ENCODE measurements at places on chromosomes 11 and 22.

GRCh38 chr11:64845129-64845775 is 799 bp upstream of the CDC42BPG start:
- DNase-seq: no peak

- DNase-seq: no peak
These were observed 18.5 kb upstream of the FEZ1 start for GRCh38 chr11:125514336-125515101.

- no peak for DNase-seq
These were observed 70.4 kb upstream of the SHISAL1 start for GRCh38 chr22:44383064-44383575.

- no peak for DNase-seq
These were observed 162.3 kb downstream of the FBXO7 start for GRCh38 chr22:32636884-32637283.

GRCh38 chr22:19974935-19975706 is 33.5 kb upstream of the TXNRD2 start:
- peak; percentile 75 for DNase-seq

- DNase-seq: no peak
These were observed 7.3 kb downstream of the CERK start for GRCh38 chr22:46730568-46731245.

DNA sequence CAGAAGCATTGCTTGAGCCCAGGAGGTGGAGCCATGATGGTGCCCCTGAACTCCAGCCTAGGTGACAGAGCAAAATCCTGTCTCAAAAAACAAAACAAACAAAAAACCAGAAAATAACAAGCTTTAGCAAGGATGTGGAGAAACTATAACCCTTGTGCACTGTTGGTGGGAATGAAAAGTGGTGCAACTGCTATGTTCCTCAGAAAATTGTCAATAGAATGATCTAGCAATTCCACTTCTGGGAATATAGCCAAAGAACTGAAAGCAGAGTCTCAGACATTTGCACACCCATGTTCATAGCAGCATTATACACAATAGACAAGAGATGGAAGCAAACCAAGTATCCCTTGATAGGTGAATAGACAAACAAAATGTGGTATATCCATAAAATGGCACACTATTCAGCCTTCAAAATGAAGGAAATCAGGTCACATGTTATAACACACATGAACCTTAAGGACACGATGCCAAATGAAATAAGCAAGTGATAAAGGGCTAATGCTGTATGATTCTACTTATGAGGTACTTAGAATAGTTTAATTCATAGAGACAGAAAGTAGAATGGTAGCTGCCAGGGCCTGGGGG is 15.9 kb downstream of the KLHL22 start:
- DNase-seq: no peak

DNA sequence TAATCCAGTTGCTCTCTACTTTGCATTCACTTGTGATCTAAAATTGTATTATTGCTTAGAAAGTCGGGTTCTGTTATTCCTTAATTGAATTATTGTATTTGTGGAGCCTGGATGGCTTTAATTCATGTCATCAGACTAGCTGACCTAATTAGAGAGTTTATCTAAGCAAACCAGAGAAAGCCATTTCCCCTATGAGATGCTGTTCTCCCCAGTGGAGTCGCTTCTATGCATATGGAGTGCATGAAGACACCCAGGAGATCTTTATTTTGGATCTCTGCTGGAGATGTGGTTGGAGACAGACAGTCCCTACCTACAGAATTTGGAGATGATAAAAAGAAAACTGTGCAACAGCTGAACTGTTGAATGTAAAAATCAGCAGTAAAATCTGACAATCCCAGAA is 45.2 kb upstream of the MYO18B start:
- DNase-seq: no peak

DNA sequence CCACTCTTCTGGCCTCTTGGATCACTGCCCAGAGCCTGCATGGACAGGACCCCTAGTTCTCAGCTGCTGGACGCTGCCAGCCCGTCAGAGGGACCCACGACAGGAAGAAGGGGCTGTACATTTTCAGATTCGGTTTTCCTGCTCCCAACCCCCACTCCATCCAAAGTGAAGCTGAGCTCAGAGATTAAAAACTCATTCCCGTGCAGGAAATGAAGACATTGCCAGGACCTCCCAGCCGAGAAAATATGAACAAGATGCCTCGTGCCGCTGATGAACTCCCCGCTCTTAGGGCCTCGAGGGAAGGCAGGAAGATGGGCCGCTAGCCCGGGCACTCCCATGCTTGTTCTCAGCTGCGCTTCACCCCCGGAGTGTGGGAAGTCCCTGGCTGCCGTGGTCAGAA is 36.1 kb downstream of the RPUSD4 start:
- DNase-seq: no peak

DNA sequence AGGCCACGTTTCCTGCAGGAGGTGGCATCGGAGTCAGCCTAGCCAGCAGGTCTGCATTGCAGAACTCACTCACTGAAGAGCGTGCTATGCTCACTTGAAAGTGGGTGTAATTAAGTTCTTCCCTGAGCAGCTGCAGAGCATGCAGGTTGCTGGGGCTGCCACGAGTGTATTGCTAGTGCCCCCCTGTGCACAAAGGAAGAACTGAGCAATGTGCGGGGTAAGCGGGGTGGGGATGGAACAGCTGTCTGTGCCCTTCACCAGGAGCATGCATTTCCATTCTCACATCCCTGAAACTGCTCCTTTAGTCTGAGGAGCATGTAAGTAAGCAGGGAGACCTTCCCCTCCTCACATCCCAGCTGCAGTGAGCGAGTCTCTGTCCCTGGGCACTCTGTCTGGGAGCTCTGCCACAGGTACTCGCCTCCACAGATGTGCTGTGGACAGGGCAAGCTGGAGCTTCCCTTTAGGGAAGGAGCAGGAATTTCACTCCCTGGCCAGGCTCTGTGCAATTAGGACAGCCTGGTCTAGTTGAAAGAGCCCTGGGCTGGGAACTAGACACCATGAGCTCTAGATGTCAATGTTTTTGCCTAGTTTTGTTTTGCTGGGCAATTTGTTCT is 1031.8 kb downstream of the NTM start:
- peak; percentile 89 for DNase-seq

- no peak for DNase-seq
These were observed 8.4 kb upstream of the MMP12 start for GRCh38 chr11:102883141-102883540.

- peak; percentile 56 for DNase-seq
These were observed 15.0 kb downstream of the RHOD start for GRCh38 chr11:67071420-67072284.

GRCh38 chr22:34687116-34687515 is 378.8 kb upstream of the ISX start:
- DNase-seq: no peak

DNA sequence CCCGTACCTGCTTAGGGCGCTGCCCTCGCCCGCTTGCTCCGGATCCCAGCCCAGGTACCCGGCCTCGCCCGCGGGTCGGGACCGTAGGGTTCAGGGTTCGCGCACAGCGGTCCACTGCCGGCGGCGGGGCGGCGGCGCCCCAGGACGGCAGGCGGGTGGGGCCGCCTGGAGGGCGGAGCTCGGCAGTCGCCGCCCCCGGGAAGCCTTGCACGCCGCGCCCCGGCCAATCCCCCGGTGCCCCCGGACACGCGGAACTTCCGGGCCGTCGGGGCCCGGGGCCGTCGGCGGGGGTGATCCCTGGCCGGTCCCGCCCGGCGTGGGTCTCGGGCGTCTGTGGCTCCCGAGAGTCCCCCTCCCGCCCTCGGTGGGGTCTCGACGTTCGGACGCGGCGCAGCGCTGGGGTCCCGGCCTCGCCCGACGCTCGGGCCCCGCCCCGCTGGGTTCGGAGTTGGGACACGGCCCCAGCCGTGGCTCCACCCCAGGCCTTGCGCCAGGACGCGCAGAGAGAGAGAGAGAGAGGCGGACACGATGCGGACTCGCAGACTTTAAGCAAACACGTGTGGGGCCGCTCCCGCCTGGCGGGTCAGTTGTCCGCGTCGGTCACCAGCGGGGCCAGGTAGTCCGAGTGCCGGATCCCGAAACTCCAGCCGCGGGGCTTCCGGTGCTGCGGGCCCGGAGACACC is at the start of gene TYMP:
Gene TYMP, minus strand, starts transcription at position 116 of the 683 bp plus-strand sequence. CDS start 303 bp downstream, outside the sequence.
- DNase-seq: no peak

DNA sequence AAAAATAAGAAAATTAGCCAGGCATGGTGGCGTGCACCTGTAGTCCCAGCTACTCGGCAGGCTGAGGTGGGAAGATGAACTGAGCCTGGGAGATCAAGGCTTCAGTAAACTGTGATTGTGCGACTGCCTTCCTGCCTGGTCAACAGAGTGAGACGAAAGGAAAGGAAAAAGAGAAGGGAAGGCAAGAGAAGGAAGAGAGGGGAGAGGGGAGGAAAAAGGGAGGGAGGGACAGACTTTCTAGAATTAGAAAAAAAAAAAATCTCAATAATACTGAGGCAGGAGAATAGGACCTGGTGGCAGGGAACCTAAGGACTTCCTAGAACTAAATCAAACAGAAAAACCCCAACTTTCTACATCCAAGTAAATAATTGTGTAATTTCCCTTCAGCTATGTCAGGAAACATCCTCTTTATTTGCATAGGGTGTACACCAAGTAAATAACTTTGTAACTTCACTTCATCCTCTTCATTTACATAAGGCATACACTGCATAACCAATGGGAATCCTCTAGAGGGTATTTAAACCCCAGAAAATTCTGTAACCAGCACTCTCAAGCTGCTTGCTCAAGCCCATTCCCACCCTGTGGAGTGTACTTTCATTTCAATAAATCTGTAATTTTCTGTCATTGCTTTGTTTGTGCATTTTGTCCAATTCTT is 8.7 kb downstream of the SBF2 start:
- no peak for DNase-seq

DNA sequence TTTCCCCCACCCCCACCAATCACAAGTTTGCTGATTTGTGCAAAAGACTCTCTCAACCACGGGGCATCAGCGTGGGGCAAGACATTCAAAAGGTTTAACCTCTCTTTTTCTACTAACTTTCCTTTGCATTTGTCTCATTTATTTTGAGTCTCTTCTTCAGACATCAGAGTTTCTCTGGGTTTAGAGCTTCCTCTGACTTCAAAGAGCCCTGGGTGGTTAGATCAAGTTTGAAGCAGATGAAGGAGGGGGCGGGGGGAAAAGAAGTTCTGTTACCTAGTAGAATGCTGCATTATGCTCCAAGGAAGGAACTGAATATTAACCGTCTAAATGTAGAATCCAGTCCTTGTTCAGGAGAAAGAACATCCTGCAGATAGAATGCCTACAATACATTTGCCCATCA is 24.5 kb downstream of the GAS2 start:
- no peak for DNase-seq

DNA sequence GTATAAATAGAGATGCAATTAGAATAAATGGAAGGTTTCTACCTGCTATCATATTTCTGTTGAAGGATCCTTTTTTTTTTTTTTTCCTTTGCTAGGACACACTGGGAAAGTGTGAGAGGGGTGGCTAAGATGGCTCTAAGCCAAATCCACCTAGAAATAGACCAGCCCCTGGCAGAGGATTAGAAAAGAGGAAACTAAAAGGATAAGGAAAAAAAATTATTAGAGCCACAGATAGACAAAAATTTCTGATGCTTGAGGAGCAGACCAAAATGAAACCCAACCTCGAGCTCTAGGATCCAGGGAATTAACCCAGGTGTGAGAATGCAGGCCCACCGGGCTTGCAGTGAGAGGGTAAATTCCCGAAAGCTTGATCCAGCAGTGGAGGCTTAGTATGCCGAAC is 262.3 kb downstream of the CADM1 start:
- DNase-seq: peak; percentile 61

DNA sequence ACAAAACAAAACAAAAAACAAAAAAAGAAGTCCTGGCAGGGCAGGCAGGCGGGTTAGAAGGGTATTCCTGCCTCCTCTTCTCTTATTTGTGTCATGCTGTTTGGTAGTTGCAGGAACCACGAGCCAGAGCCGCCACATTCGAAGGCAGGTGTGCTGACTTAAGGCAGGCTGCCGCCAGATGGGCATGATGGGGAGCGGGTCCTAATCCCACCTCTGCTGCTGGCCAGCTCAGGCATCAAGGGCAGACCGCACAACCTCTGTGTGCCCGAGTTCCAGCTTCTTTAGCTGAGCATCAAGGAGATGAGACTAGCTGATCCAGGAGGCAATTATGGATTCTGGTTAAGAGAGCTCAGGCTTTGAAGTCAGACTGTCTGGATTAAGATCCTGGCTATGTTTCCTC is 12.1 kb downstream of the OAF start:
- DNase-seq: no peak

DNA sequence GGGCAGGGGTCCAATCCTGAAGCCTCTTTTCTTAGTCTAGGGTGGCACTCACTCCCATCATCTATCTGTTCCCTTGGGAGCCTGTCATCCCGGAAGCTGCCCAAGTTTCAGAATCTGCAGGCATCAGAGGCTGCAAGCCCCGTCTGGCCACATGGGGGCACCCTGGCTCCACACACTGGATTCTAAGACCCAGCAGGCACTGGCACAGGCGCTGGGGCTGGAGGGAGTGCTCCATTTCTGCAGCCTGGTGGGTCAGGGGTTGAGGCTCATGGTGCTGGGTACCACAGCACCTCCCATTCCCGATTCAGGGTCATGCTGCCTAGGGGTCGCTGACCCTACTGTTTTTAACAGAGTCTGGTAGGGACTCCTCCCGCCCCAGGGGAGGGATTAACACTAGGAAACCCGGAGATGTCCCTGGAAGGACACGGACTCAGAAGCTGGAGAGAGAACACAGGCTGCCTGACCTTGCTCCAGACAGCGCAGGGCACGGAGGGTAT is 243.9 kb upstream of the SYN3 start:
- peak; percentile 15 for DNase-seq

DNA sequence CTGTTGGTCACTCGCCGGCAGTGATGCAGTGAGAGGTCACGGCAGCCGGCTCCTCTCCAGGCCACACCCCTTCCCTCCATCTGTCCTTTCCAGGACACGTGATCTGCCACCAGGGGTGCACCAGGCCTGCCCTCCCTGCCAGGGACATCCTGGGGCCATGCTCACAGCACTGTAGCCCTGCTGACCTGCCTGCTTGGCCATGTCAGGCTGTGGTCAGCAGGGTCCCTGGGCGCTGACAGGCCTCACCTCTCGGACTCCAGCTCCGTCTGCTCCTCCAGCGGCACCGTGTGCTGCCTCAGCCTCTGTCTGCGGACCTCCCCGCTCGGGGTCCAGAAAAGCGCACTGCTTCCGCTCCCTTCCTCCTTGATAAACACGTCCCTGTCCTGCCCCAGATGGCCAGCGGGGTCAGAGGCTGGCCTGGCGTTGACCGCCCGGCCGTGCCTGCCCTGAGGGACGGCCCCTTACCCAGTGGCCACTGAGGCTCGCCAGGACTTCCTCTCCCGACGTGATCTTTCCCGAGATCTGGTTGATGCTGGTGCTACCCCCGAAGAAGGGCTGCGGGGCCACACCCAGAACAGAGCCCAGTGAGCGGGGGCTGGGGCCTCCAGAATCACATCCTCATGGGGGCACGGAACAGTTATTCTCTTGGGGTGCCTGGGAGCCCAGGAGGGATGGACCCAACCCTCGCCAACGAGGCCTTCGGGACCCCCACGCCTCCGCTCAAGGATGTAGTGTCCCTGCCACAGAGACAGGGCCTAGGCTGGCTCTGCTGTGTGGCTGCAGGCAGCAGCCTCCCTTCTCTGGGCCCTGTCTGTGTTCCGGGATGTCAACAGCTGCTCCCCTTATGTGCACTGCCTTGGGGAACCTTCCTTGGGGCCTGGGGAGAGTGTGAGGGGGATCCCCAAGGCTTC is 36.3 kb upstream of the CARS1 start:
- DNase-seq: no peak

GRCh38 chr22:48804811-48805301 is 1022.8 kb downstream of the BRD1 start:
- DNase-seq: no peak

All from COR-L47 (cell line).